ENCODE measurements at places on chromosomes 6 and 20.

DNA sequence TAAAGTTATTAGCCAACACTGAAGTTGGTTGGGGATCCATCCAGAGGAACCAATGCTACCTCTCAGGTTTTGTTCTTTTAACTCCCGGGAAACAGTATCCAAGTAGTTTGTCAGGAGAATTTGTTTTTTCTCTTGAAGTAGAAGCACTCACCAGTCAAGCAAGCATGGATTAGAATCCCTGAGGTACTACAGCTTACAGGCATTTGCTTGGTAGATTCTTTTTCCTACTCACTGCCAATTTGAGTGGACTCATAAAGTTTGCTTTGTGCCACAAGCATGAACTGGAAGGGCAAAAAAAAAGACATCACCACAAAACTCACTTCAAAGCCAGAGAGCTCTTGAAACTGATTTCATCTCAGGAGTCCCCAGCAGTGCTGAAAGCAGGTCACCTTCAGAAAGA, 167.4 kb downstream of the MBOAT1 start:
- no peak for DNase-seq

- no peak for DNase-seq
Observed at GRCh38 chr6:130000526-130001421, 17.6 kb upstream of the L3MBTL3 start.

DNA sequence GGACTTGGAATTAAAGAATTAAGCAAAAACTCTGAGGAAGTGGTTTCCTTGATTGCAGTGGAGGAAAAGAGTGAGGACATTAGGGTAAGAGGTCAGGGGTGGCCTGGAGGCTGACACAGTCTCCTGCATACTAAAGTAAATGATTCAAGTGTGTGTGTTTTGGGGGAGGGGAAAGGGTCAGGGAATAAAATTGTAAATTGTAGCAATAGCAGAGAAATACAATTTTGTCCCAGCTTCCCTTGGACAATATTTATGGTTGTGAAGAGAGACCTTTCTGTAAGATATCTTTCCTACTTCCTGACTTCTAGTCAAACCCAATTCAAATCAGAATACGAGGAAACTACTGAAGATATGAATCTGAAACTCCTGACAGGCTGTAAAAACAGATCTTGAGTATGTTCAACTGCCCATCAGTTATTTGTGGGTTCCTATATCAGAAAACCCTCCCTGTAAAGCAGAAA, 143.4 kb upstream of the HMGN3 start:
- no peak for DNase-seq

DNA sequence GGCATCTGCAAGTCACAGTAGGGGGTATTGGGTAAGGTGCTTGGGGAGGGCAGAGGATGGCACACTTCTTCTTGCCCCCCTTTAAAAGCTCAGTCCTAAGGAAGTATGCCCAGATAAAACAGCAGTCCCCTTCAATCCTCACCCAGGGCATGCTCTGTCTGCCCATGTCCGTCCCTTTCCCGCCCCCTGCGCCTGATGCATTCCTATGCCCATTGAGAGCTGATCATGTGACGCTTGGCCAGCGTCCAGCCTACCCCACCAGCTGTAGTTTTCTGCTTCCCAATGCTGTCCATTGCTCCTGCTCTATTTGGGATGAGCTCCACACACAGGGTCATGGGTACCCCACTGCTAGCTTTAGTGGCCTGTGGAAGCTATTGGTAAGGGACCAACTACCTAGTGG, 8.3 kb downstream of the SIGLEC1 start:
- no peak for DNase-seq

GRCh38 chr6:34926655-34927054, 37.6 kb downstream of the ANKS1A start:
- no peak for DNase-seq

DNA sequence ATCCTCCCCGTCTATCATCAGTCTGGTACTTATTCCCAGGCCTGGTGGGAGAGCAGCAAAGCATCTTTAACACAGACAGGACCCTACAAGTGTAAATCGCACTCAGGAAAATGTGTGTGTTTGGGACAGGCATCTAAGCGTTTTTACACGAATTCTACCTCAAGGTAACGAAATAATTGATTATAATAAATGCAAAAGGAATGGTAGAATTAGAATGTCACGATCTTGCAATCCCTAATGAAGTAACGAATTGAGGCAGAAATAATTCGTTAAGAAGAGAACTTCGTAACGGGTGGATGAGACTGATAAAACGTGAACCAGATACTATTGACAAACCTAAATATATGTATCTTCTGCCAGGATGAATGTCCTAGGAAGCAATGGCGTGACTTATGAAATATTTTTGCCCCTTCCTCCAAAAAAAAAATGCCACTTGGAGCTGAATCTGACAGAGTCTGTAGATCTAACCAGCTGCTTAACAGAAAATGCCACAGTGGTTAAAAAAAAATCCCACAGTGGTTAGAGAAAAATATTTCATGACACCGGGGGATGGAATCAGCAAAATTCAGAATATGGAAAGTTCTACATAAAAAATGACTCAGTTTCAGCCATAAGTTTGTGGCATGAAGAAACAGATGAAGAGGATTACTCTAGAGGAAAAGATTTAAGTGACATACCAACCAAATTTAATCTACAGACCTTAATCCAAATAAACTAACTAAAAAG, 68.7 kb downstream of the F13A1 start:
- no peak for DNase-seq

DNA sequence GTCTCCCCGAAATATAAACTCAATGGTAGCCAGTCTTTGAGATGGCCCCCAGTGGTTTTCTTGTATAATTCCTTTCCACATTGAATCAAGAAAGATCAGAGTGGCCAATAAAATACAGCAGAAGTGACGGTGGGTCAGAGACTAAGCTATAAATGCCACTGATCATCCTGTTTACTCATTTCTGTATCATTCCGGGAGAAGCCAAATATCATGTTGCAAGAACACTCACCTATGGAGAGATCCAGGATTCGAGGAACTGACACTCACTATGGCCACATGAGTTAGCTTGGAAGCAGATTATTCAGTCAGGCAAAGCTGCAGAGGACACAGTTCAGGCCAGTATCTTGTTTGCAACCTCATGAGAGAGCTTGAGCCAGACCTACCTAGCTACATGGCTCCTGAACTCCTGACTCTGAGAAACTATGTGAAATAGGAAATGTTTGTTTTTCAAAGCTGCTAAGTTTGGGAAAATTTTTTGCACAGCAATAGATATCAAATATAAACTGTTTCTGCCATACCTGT, 132.4 kb upstream of the ADGRF1 start:
- DNase-seq = no peak

GRCh38 chr6:2749969-2750600, 637 bp downstream of the MYLK4 start:
- peak; percentile 85 for DNase-seq

DNA sequence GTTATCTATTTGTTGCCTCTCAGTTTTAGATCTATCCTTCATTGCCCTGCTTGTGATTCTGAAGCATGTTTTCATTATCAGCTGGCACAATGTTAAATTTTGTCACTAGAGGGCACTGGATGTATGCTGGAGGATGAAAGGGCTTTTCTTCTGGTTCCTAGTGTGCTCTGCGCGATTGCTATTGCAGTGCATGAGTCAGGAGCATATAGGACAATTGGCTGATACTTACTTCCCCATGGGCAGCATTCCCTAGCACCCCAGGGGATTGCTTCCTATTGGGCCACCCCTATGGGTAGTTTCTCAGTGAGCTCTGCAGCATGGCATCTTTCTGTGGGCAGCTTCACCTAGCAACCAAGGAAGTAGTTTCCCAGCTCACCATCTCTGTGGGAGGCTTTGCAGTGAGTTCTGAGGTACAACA, 280.3 kb upstream of the SYNCRIP start:
- DNase-seq = peak; percentile 81

- DNase-seq = no peak
Observed at GRCh38 chr20:43341511-43341910, 116.2 kb upstream of the SRSF6 start.

DNA sequence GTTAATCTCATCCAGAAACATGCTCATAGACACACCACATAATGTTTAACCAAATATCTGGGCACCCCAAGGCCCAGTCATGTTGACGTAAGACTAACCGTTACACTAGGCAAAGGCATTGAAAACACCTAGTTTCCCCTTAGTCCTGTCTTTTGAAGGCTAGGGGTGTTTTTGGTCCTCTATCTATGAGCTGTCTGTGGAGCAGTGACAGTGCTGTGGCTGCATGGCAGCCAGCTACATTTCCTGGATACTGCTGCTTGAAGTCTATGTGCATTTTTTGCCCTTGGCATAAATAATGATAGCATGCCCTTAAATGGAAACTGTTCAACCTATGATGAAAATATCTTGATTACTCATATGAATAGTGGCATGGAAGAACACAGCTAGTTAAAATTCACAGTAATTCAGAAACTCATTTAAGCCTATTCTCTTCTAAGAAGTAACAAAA, 18.6 kb downstream of the FARS2 start:
- DNase-seq = no peak

DNA sequence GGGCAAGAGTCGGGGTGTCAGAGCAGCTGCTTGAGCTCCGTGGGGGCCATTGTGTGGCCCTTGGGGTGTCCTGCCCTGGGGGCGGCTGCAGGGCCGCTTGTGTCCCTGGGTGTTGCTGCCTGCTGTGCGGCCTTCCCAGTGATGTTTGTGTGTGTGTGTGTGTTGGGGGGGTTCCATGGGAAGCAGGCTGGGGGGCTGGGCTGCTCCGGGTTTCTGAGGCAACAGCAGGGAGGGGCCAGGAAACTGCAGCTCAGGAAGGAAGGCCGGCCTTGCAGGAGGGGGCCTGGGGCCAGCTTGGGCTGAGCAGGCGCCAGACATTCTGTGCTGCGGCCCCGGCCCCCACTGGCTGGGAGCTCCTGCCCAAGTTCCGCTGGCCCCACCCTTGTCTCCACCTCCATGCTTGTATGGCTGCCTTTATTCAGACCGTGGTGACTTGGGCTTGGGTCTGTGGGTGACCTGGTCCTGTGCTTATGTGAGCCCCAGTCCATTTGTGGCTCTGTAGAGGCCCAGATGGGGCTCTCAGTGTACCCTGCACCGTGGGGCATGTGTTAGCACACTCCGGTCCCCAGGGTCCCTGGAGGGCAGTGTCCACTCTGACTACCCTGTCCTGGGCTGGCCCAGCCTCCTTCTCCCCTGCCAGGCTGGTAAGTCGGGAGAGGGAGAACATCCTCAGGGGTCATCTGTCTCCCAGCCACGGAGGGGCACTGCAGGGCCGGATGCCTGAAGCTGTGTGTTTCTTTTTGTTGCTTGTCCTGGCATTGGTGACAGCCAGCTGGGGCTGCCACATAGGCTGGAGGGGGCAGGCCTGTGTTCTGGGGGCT, 4.6 kb upstream of the SOX18 start:
- DNase-seq = no peak

DNA sequence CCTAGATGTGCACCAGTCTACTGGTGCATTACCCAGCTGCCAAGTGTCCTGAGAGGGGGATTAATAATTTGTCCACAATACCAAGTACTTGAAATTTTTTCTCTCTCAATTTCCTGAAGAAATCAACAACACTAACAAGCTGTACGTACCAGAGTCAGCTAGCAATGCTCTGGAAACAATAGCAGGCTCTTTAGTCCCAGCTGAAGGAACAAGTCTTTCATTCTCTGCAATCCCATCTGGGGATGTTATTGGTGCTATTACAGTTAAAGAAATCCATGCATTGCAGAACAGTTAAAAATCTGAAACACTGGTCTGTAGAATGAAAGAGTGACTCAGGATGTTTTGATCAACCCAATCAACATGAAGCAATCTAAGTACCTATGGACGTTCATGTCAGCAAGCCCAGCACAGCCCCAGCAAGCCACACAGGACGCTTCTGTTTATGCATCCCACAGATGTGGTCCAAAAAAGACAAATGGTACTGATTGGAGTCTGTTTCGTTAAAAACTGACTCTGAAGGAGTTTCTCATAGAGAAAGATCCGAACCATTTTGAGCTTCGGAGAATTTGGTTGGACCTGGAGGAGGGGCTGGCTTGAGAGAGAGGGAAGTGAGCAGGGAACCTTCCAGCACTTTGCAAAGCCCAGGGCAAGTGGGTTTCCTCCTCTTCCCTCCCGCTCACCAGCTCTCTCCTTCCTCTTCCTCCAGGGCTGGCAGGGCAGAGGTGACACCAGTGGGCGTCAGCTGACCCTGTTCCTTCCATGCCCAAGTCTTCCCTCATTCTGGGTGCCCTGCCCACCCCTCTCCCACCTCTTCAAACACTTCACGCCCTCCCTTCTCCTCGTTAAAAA, 11.9 kb downstream of the PRR18 start:
- DNase-seq = peak; percentile 94

DNA sequence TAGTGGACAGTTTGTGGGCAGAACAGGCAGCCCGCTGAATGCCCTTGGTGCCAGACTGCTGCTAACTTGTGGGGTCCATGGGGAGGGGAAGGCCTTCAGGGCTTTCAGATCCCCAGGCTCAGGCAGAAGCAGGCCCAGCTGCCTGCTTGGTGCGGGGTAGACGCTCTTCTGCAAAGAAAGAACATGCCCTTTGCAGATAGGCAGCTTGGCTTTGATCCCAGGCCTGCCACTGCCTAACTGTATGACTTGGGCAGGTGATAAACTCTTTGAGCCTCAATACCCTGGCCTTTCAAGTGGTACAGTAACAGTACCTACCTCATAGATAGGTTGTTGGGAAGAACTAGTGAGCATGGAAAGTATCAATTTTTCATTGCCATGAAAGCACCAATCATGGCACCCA, 28.4 kb downstream of the CHMP4B start:
- no peak for DNase-seq

DNA sequence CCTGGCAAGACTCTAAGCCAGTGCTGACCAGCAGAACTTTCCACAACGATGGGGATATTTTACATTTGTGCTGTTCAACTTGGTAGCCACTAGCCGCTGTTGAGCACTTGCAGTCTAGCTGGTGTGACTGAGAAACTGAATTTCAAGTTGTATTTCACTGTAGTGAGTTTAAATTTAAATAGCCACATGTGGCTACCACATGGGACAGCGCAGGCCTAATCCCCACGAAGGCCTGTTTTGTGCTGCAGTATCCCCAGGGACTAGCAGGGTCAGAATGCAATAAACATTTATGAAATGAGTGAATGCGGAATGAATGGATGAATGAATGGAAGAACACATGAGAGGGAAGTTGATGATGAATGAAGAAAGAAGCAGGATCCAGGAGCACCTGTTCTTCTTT, 115.8 kb downstream of the TRERF1 start:
- no peak for DNase-seq
